ENCODE measurements at places on chromosomes 1 and 21.

GRCh38 chr1:23638188-23638619 lies 53.4 kb upstream of the RPL11 start:
- no peak for DNase-seq

GRCh38 chr1:172778456-172779455 lies 119.9 kb downstream of the FASLG start:
- DNase-seq = no peak

DNA sequence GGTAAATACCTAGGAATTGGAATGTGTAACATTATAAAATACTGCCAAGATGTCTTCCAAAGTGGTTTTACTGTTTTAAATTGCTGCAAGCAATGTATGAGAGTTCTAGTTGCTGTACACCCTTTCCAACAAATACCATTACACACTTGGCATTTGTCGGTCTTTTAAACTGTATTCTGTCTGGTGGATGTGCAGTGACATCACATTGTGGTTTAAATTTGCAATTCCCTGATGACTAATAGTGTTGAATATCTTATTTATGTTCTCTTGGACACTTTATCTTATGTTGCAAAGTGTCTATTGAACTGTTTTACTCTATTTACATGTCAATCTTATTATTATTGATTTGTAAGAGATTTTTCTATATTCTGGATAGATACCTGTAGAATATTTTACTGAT lies 561.2 kb upstream of the B3GALT2 start:
- no peak for DNase-seq

- DNase-seq = no peak
Observed at GRCh38 chr21:31011412-31011811, 26.9 kb downstream of the KRTAP19-8 start.

- DNase-seq = no peak
Observed at GRCh38 chr1:41412748-41413147, 51.5 kb downstream of the FOXO6 start.

DNA sequence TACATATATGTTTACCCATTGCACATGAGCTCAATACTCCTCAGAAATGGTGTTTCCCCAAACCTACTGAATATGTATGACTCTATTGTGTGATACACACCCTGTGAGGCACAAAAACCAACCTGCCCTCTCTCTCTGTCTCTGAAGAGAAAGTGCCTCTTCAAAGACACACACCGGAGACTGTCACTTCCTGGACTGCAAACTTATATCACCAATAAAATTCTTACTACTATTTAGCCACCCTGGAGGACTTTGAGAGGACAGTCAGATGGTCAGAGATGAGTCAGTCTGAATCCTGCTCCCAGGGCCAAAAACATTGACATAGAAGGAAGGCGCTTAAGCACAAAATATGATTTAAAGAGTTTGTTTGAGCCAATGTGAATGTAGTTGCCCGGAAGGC lies 110.4 kb downstream of the PPIAL4G start:
- no peak for DNase-seq

- no peak for DNase-seq
Observed at GRCh38 chr1:178580876-178581275, 68.0 kb downstream of the TEX35 start.

GRCh38 chr1:14603645-14604044 lies 5.2 kb downstream of the KAZN start:
- no peak for DNase-seq

DNA sequence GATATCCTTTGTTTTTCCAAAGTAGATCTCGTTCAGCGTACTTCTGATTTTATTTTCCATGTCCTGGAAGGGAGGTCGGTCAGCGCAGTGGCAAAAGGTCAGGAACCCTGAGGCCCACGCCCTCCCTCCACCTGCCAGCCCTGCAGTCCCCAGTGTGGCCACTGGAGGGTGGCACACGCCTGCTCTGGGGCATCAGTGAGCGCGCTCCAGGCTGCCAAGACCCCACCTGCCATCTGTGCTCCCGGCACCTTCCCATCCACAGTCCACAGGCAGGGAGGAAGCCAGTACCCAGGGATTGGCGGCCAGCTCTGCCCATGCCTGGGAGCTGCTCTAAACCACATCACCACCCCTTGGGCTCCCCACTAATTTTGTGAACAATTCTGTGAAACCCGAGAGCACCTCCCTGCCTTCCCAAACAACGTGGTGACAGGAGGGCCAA lies 32.3 kb downstream of the SLC66A1 start:
- peak; percentile 50 for DNase-seq

- no peak for DNase-seq
Observed at GRCh38 chr1:202160377-202160940, at the start of gene PTPN7. TSS of gene PTPN7 (minus strand) at chr1:202160602. CDS start at chr1:202159402, 1,200 bp downstream.

DNA sequence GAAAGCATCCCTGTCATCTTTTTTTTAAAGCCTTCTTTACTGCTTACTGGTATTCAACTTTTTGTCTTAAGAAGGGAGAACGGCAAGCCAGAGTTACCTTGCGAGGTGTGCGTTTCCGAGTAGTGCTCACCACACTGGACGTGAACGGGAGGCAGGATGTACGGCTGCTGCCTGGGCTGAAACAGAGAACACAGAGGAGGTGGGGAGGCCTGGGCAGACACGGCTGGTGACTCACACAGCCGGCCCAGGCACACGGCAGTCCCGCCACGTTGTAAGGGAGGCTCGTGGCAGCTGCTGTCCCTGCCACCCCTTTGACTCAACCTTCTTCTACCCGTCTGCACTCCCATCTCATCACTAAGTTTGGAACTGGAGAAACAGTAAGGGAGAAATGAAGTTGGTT lies 105.8 kb downstream of the SMYD2 start:
- DNase-seq = no peak

GRCh38 chr1:23527366-23527765 lies 3.7 kb downstream of the E2F2 start:
- no peak for DNase-seq

- DNase-seq = no peak
Observed at GRCh38 chr21:37759777-37760176, 156.5 kb downstream of the KCNJ6 start.

DNA sequence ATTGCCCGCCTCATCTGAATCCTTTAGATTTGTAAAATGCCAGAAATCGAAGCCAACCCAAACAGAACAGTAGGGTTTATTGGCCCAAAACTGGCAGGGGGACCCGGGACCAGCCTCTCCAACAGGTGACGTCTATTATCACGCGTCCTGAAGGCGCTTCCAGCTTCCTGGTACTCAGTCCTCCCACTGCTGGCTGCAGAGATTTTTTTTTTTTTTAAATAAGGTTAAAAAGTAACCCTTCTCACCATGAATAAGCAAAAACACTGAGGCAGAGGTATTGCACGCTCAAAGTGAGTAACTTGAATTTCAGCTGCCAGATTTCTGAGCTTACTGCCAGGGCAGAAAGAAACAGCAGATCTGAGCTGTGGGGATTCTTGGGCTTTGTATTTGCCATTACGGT lies 54.4 kb upstream of the GCLM start:
- no peak for DNase-seq

DNA sequence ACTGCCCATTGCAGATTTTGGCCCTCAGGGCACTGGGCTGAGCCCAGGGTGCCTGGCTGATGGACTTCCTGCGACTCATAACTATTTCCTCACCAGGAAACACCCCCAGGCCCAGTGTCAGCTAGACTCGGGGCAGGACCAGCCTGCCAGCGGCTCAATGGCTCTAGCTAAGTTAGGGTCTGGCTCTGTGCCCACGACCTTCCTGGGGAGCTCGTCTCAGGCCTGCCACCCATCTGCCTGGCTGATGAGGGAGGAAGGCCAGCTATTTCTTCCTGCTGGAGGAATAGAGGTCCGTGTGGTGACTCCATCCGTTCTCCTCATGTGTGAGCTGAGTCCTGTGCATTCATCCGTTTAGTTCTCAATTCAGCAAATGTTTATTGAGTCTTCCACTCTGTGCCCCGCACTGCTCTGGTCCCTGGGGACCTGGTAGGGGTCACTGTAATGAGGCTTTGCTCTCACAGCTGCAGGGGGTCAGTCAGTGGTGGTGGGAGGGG lies 44.5 kb downstream of the KIRREL1 start:
- DNase-seq = peak; percentile 21

DNA sequence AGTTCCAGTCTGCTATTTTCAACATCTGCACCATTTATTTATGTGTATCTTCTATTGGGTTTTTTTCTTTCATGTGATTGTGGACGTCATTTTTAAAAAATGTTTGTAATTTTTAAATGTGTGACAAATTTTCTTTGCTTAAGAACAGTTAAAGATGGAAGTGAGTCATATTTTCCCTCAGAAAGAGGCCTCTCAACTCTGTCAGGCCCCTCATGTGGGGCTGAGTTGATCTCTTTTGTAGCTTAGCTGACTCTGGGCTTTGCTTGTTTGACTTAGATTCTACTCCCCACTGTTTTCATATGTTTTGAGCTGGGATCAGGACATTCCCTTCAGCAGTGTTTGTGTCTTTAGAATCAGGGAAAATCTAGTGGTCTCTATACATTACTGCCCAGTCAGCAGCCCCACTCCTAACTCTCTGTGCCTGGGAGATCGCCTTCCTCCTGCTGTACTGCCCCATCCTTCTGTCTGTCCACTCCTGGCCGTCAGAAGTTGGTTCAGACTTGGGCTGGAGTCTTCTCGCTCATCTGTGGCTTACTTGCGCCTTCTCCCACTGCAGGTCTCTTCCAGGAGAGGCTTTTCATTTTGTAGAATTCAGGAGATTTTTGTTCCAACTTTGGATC lies 137.4 kb downstream of the DYRK1A start:
- no peak for DNase-seq

GRCh38 chr1:93148001-93148400 lies 32.2 kb downstream of the TMED5 start:
- no peak for DNase-seq

DNA sequence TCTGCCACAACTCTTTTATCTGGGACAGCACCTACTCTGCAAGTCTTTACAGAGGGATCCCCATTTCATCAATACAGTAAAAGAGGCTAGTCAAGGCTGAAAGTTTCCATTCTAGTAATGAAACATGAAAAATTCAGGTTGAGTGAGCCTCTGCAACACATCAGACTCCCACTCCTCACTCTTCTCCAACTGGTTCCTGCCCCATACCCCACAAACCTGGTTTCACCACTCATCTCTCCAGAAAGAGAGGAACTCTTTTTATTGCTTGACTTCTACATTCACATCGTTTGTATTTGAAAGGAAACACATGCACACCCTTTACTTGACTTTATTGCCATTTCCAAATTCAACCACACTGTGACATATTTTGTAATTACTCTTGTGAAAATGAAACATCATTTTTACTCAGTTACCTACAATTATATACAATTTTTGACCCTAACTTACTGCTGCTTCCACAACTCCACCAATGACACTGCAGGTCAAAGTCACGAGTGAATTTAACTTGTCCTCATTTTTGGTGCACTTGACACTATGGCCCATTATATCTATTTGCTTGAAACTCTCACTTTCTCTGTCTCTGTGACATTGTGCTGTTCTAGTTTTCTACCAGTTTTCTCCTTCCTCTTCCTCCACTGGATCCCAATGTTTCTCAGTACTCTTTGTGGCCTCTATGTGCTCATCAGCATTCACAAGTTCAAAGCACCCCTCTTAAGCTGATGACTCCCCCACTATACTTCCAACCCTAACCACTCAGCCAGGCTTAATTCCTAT lies 8.0 kb downstream of the STX6 start:
- no peak for DNase-seq

DNA sequence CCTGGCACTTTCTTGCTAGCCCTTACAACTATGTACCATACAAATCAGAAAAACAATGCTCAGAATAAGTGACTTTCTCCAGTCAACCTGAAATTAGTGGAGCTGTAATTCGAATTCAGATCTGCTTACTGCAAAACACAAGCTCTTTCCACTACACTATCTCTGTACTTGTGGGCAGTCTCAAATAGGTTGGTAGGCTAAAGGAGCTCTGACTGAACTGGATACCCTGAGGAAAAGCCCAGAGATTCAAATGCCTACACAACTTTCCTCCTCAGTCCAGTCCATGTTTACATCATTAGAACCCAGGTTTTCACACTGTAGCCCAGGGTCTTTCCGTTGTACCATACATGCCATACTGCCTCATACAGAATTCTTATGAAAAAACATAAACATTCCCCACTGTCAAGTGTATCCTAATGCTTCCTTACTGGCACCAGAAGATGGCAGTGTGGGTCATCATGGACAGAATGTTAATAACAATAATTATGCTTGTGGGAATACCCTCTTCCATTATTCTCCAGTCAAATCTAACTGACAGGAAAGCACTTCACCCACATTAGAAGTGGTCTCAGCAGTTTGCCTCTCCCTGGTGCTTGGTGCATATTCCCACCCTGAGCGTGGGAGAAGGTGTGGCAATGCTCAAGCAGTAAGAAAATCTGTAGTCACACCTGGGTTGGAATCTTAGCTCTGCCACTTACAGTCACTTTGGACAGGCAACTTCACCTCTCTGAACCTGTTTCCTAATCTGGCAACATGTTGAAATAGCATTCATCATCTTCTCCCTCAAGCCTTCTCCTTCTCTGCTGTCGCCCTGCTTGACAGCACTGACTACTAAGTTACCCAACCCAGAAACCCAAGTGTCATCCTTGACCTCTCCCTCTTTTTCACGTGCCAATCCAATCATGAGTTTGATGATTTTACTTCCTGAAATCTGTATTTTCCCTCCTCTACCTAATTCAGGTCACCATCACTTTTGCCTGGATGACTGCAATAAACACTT lies 14.4 kb upstream of the ZFYVE9 start:
- DNase-seq = peak; percentile 37

DNA sequence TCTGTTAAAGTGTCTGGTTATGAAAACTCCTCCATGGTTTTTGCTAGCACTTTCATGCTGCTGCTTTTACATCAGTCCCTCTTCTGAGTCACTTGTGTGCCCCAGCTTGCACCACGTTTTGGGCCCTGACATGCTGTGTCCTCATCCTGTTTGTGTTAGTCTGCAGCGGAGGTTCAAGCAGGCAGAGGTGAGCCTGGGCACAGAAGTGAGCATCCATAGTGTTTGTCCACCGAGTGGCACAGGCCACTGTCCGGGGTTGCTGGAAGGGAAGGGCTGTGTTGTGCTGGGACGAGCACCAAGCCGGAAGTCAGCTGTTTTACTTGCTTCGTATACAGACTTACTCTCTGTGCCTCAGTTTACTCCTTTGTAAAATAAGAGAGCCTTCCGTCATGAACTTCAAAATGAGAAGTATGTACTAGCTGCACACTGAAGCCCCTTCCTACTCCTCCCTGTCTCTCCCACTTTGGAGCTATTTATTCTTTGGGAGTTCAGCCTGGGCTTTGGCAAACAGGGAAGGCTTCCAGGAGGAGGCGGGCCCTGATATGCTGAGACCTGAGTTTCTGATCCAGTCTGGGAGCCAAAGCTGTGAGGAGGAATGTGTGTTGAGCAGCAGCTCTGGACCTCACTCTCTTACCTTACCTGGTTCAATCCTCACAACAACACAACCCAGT lies 10.7 kb upstream of the LAPTM5 start:
- DNase-seq = no peak

DNA sequence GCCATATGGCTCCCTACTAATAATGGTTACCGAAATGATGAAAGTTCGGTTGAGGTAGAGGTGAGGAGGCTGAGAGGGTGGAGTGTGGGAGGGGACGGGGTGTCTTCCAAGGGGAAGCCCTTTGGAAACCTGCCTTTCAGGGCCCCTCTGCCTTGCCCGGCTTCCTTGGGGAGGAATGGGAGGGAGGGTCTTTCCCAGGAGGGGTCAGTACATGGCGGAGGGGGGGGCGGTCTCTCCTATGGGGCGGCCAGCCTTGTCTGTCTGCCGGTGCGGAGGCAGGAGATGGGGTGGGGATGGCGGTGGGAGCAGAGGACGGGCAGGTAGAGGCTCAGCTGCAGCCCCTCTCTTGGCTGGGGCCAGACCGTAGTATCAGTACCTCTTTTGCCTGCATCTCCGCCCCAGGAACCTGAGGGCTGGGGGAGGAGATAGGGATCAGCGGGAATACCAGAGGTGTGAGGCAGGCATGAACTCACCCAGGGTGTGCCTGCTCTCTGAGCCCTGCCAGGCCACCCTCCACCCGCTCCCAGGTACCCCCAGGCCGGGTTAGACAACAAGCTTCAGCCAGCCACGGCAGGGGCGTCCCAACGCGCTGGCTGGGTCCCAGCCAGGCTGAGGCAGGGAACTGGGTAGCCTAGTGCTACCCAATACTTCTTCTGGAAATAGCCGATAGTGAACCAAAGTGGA lies 79.4 kb upstream of the POU3F1 start:
- DNase-seq = no peak
